Colonic mucosa (tissue), 4 donors: ENCODE measurements at places on chromosomes 4 and X. TPM values are rescaled to one million over a fixed set of nuclear protein-coding genes. Genes with fewer than 3 reads are reported as not detected.

SLC35A2 gene
- total RNA-seq = 57.8 TPM

MRPS18C gene
- 57.6 TPM for total RNA-seq

CAPN6 gene
- 2.4 TPM for total RNA-seq

PPP2R2C gene
- total RNA-seq = 0.35 TPM

PABPC4L gene
- total RNA-seq = 0.12 TPM

CTBP1 gene
- total RNA-seq = 200 TPM
